ENCODE measurements at places on chromosomes 7 and 10.
A peak's percentile ranks its signal among the peaks of the same experiment; 100 is the strongest.

DNA sequence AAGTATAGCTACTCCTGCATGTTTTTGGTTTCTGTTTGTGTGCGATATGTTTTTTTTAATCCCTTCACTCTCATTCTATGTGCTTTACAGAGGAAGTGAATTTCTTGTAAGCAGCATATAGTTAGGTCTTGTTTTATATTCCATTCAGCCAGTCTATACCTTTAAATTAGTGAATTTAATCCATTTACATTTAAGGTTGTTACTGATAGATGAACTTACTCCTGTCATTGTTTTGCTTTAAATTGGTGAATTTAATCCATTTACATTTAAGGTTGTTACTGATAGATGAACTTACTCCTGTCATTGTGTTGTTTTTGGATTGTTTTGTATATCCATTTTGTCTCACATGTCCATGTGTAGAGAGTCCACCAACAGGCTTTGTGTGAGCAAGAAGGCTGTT lies 11.1 kb downstream of the GIMAP8 start:
- DNase-seq, result no peak

DNA sequence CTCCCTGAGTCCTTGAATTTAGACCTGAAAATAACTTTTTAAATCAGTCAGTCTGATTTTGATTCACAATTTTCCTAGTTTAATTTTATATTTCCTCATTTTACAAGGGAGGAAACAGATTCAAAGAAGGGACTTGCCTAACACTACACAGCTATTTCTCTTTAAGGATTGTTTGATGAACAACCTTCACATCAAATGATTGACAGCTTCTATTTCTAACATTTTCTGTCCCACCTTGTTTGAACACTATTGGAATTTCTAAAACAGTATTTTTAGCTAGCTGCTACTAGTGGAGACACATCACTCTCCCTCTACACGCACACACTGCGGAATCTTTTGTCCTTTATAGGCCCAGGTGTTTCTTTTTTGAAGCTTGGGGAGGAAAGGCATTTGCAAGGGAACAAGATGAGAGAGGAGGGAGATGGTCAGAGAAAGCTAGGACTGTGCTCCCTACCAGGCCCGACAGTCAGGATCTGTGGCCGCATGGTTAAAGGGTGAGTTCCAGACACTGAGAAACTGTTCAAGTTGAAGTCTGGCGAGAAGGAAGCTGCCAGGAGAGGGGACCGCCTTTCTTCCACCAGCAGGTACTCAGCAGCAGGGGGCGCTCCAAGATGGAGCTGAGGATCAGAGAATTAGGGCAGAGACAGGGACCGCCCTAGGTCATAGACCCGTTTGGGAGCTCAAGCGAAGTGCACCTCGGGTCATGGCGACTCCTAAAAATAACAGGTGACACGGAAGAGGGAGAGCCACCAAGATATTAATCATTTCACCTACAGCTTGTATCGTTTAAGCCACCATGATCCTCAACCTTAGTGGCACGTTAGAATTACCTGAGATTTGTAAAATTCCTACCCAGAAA lies 49.7 kb downstream of the DNAJC12 start:
- DNase-seq, result peak; percentile 77

DNA sequence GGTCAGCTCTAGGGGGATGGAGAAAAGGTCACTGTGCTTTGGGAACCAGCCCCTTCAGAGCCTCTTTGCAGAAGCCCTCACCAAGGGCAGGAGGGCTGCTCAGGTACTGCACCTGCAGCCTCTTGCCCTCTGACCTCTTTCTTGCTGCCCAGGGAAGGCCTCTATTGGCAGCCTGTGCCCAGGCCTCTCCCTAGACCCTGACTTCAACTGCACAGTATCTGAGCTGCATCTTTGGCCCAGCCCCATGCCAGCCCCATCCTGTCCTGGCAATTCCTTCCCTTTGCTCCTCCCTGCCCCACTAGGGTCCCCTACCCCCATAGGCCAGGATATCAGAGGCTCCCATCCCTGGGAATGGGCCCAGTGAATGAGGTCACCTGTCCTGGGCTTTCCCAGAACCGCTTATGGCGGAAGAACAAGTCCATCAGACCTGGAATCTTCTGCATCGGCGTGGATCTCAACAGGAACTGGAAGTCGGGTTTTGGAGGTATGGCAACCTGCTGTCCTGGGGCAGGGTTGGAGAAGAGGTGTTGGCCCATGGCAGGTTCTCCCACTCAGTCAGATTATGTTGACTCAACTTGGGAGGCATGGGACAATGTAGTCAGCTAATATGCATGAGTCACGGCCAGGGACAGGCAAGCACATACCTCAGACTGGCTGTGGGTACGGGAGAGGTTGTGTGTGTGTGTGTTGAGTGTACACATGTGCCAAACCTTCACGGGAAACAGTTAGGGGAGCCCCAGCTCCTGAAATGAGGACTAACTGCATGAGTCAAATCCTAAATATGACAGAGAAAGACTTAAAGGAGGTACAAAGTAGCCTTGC lies 17.1 kb upstream of the CPA1 start:
- peak; percentile 61 for DNase-seq

GRCh38 chr7:81770728-81771223 lies 929 bp upstream of the HGF start:
- DNase-seq, result no peak

DNA sequence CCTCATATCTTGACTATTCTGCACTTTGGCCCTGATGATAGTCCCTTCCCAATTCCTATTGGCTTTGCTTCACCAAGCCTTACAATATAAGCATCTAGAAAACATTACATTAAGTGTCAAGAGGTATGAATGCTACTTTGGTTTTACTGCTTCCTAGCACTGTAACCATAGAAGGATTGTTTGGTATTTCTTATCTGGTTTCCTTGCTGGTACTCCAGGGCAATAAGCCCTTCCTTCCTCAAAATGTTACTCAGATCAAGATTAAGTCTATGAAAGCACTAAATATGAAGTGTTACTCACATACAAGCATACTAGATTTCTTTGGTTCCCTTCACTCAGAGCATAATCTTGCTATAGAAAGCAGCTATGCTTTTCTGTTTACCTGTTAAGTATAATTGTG lies 492.5 kb downstream of the ETV1 start:
- DNase-seq, result no peak

DNA sequence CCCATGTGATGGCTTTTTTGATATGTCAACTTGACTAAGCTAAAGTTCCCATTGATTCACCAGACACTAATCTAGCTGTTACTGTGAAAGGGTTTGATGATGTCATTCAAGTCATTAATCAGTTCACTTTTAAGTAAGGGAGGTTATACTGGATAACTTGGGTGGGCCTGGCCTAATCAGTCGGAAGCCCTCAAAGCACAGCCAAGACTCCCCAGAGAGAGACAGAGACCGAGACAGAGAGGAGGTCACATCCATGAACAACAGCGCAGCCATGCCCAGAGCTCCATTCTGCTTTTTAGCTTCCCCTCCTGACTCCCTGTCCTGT lies 103.4 kb downstream of the TRIL start:
- no peak for DNase-seq

DNA sequence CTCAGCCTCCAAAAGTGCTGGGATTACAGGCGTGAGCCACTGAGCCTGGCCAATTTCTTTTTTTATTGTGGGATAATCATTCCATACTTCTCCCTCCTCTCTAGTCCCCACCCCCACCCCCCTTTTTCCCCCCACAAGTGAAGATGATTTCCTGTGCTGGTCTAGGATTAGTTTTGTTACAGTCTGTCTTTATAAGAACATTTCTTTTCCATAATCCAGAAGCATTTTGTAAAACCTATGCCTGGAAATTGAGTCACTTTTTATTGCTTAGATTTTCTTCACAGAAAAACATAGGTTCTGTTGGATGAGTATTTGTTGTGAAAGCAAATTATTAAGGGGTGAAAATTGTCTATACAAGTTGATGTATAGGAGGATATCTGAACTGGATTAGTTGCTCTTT lies 98.9 kb downstream of the KAT6B start:
- no peak for DNase-seq

- DNase-seq, result no peak
Measured at GRCh38 chr7:151687523-151688235, 168.0 kb upstream of the RHEB start.

DNA sequence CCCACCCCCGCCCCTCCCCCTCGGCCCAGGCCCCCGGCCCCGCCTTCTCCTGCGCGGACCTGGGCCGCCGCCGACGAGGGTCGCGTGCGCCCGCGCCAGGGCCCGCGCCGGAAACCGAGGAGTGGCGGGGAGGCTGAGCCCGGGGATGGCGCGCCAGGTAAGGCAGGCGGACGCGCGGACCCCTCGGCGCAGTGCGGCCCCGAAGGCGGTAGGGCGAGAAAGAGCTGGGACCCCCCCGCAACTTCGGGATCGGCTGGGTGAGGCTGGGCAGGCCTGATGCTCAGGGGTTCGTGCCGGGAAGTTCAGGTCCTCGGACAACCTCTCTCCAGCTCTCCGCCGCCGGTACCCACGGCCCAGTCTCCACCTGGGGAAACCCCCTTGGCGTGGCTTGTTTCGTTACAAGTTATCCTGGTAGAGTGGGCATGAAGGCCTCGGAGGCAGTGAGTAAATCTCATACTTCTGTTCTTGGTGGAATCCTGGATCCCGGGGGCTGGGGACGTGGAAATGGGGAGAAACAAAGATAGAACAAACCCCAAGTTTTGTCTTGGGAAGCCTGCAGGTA lies 58.4 kb downstream of the ZNF467 start:
- peak; percentile 10 for DNase-seq

DNA sequence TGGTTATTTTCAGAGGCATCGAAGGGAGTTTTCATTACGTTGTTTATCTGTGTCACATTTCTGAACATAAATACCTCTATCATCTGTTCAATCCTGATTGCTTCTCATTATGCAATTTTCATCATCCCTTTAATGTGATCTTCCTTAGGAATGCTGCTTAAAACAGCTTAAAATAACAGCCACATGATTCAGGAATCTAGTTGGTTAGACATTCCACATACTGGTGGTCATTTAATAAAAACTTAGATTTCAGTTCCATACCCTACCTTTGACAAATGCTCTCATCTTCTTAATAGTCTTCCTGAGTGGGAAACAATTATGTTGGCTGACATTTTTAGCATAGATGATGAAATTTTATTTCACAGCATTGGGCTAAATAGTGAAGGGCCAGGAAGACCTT lies 191.3 kb upstream of the CDCA7L start:
- no peak for DNase-seq
